ENCODE measurements at places on chromosomes 1 and 21. TPM values are rescaled to one million over a fixed set of nuclear protein-coding genes. Genes with fewer than 3 reads are reported as not detected.

The REN gene
- polyA plus RNA-seq, result 0.41 TPM

The KRTAP13-2 gene
- not detected for polyA plus RNA-seq

The IVL gene
- polyA plus RNA-seq, result 9.5 TPM

The SLAMF9 gene
- not detected for polyA plus RNA-seq

The RGS16 gene
- polyA plus RNA-seq, result 5.9 TPM

Measured in urinary bladder (tissue), 4 donors.